ENCODE measurements at places on chromosomes 1 and 21.

- no peak for DNase-seq
Observed at GRCh38 chr1:116122955-116123757, 12.0 kb downstream of the MAB21L3 start.

DNA sequence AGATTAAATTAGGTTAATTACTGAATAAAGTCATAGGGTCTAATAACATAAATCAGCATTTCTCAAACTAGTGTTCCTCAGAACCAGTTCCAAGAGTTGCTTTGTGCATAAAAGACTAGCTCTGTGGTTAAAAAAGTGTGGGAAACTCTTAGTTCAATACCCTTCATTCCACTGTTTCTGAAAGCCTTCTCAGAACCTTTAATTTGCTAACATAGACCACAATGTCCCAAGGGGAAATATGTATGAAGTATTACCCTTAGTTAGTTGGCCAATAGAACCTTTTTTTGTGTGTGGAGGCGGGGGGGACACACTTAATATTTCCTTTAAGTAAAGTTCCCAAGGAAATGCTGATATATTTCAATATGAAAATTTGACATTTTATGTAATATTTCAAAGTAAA lies 20.4 kb downstream of the ODF2L start:
- no peak for DNase-seq

DNA sequence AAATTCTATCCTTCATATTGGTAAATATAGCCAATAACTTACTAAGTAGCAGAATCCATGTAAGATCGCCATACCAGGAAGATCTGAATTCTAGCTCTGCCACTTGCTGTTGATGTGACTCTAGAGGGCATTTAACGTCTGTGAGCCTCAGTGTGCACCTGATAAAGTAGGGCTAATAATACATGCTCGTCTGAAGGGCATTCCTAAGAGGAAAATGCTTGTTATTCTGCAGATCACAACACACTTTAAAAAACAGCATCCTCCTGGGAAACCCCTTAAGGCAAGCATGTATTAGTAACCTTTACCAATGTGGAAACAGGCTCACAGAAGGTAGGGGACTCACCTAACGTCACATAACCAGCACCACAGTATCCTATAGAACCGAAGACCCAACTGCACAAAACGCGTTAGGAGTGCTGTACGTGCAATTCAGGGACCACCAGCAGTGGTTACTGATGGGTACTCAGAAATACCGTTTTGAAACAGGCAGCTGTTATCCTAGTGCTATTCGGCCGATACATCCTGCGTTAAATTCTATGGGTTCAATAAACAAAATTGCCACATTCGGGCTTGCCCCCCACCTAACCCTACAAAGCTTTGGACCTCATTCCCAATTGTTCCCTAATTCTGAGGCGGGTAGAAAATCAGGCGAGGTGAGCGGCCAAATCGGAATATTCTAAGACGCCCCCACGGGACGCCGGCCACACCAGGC lies 758 bp downstream of the DEPDC1 start:
- DNase-seq = no peak

- no peak for DNase-seq
Observed at GRCh38 chr1:243883551-243883950, 33.5 kb upstream of the AKT3 start.

GRCh38 chr1:157403203-157403602 lies 149.1 kb downstream of the FCRL5 start:
- DNase-seq = no peak
